ENCODE measurements at places on chromosomes 16 and 17.

DNA sequence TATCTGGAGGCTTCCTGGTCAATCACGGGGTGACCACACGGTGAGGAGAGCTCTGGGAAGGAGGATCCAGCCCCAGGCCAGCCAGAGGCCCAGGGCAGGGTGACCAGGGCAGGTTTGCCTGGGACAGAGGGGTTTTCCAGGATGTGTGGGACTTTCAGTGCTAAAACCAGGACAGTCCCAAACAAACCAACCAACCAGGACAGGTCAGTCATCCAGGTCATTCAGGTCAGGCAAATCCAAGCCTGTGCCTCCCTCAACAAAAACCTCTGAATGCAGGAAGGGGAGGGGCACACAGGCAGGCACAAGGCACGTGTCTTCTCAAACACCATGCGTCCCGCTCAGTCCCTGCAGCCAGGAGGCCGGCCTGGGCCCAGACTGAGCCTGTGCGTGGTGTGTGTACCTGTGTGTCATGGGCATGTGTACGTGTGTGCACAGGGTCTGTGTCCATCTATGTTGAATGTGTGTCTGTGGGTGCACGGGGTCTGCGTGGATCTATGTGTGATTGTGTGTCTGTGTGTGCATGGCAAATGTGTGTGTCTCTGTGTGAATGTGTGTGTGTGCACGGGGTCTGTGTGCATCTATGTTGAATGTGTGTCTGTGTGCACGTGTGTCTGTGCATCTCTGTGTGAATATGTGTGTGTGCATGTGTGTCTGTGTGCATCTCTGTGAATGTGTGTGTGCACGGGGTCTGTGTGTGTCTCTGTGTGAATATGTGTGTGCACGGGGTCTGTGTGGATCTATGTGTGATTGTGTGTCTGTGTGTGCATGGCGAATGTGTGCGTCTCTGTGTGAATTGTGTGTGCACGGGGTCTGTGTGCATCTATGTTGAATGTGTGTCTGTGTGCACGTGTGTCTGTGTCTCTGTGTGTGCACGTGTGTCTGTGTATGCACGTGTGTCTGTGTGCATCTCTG lies 78.9 kb downstream of the RTN4RL1 start:
- DNase-seq = no peak

- no peak for DNase-seq
Observed at GRCh38 chr16:2946649-2947048, 17.4 kb upstream of the KREMEN2 start.

DNA sequence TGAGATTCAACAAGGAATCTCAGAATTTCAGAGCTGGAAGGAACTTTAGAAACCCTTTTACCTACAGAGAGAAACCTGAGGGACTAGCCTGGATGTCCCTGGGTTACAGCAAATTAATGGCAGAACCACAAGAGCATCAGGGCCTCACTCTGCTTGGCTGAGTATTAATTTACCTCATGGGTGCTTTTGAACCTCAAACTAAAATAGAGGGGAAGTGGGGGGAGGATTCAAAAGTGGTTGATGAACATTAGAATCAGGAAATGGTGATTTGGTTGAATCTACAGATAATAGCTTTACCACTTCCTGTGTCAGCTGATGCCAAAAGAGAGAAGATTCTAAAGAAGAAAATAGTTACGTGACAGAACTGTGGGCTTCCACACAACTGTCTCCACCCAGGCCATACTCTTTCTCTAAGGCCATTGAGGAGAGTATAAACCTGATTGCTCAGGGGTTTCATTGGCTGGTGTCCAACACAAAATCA lies 11.3 kb upstream of the SKAP1 start:
- no peak for DNase-seq

GRCh38 chr16:82783933-82784572 lies 157.3 kb downstream of the CDH13 start:
- DNase-seq = no peak

DNA sequence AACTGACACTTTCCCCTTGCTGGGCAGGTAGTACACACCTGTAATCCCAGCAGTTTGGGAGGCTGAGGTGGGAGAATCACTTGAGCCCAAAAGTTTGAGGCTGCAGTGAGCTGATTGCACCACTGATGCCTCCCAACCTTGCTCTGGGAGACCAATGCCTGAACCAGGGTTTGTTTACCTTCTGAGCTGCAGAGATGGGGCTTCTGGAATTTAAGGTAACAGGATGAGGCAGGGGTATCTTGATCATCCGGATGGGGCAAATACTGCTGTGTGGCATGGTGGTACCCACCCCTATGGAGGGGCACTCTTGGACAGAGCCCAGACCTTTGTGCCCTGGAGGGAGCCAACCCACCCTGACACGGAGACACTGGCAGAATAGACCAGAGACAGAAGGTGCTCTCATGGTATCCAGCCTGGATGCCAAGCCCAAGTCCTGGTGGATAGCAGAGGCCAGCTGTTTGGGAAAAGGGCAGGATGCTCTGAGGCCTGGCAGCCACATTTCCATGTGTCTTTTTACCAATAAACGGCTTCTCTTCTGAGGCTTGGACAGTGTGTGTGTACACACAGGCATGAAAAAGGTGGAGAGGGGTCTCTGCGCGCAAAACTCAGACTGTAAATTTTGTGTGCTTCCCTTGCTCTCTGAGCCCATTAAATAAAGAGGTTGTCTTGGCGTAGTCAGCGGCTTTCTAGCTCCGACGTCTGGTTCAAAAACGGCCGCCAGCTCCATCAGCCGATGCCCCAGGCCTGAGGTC lies 4.4 kb downstream of the ZNF48 start:
- DNase-seq = no peak

DNA sequence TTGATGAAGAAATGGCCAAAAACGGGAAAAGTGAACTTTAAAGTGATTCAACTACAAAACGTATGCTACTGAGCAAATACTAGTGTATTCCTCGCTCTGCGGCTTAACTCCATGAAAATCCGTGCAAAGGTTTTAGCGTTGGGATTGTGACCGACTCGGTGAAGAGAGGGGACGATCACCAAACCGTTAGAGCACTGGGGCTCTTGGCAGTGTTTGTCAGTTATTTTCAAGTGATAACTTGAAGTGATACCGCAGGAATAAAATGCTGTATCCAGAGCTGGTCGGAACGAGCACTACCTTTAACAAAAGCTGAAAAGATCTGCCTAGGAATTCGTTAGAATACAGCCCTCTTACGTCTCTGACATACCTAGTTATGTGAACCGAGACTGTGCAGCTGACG lies 773 bp upstream of the PPM1D start:
- no peak for DNase-seq

GRCh38 chr17:30476726-30477082 lies 504 bp upstream of the GOSR1 start:
- no peak for DNase-seq

DNA sequence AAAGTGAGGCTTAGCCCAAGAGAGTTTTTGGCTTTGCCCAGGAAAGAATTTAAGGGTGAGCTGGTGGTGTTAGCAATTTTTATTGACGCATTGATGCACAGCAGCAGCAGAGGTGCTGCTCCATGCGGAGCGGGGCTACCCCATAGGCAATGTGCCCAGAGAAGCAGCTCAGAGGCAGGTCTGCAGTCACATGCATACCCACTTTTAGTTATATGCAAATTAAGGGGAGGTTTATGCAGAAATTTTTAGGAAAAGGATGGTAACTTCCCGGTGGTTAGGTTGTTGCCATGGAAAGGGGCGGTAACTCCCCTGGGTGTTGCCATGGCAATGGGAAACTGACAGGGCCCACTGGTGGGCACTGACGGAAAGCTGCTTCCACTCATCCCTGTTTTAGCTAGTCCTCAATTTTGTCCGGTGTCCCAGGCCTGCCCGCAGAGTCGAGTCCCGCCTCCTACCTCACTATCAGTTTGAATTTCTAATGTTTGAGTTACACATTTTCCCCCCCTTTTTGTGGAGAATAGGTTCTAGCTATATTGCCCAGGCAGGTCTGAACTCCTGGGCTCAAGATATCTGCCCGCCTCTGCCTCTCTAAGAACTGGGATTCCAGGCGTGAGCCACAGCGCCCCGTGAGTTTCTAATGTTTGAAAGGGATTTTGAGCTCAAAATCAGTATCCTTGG lies 10.4 kb upstream of the GJD3 start:
- no peak for DNase-seq

DNA sequence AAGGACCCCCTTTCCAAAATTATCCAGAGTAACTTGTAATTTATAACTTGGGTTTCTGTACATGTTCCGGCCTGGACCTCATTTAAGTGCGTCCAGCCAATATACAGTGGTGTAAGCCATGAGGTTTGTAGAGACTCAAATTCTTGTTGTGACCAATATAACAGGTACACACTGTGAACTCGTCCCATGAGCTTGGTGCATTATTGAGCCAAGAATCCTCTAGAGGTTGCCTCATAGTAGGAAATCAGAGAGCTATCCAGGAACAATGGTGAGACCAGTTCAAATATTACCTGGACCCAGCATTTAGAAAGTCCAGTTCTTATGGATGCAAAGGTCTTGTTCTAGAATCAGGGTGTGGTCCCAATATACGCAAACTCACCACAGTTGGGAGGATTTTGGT lies 138.2 kb downstream of the NPIPB5 start:
- no peak for DNase-seq

DNA sequence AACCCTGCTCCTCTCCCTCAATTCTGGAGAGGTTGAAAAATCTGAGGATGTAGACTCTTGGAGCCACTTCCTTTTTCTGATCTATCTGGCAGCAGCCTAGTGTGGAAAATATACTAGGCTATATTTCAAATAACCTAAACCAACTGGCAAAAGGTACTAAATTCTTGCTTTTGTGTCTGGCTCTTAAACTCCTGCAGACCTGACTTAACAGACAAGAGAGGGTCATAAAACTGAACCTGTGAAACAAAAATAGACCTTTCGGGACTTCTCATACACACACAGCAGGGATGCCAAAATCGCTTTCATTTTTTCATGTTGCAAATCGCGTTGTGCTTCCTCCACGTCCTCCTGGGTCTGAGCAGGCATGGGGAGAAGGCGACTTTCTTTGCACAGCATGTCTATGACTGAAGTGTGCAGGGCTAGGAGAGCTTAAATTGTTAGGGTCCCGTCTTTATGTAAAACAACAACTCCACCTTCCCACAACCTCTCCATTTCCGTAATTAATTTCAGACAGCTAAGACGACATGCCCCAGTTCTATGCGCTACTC lies 520.7 kb upstream of the PSMD7 start:
- no peak for DNase-seq

- DNase-seq = no peak
Observed at GRCh38 chr17:67021743-67022450, 22.5 kb upstream of the CACNG1 start.

- DNase-seq = no peak
Observed at GRCh38 chr17:27630607-27631410, at the start of gene LGALS9. Gene LGALS9, plus strand, starts transcription at chr17:27631188. Its CDS starts 78 bp downstream, at chr17:27631266.

GRCh38 chr16:53309457-53309856 lies 124.8 kb upstream of the RBL2 start:
- no peak for DNase-seq

DNA sequence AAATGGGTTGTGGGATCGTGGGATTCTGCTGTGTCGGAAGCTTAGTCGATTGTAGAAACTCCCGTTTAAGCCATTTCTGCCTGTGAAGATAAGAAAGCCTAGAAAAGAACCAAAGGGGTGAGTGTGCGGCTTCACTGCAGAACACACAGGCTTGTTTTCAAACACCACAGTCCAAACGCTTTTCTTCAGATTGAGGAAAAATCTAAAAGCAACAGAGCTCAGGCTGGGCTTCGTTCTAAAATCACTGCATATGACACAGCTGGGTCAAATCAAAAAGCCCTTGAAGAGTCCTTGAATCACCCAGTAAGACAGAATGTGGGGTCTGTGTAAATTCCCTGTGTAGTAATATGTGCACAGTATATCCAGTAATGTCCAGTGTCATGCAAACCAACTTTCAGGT lies 25.7 kb downstream of the NUBP1 start:
- DNase-seq = no peak

- no peak for DNase-seq
Observed at GRCh38 chr16:50539822-50540710, 8.1 kb upstream of the NKD1 start.

DNA sequence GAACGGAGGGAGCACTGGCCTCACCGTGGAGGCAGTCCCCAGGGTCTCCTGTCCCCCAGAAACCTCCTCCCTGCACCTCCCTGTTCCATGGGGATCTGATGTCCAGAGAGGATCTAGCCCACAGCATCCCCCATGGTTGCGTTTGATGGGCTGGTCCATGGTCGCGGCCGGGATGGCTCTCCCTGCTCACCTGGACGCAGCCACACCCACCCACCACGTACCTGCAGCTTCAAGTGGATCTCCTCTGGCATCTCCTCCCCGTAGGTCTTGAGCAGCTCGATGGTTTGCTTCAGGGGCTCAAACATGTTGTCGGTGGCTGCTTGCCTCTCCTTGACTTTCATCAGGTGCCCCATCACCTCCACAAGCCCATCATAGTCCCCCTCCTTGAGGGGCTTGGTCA lies 47.9 kb downstream of the DNAH17 start:
- DNase-seq = no peak

GRCh38 chr17:59777033-59777432 lies 69.6 kb downstream of the VMP1 start:
- no peak for DNase-seq

DNA sequence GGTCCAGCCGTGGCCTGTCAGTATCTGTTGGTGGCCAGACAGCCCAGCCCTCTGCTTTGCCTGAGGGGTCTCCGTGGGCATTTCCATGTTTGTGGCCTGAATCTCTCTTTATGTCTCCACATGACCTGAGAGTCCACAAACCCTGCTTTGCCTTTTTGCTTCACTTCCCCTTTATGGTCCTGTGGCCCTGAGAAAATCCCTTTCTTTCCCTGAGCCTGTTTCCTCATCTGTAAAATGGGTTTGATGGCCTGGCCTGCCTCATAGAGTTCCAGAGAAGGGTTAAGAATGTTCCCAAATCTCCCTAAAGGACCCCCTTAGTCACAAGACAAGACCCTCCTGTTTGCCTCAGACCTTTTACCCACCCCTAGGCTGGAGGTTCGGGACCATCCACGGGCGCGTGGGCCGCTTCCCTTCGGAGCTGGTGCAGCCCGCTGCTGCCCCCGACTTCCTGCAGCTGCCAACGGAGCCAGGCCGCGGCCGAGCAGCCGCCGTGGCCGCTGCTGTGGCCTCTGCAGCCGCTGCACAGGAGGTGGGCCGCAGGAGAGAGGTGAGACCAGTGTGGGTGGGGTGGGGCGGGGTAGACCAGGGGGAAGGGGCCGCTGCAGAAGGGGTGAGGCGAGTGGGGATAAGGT lies 26.2 kb upstream of the ALKBH5 start:
- DNase-seq = no peak

- DNase-seq = no peak
Observed at GRCh38 chr16:11303405-11304138, 22.4 kb upstream of the PRM1 start.

DNA sequence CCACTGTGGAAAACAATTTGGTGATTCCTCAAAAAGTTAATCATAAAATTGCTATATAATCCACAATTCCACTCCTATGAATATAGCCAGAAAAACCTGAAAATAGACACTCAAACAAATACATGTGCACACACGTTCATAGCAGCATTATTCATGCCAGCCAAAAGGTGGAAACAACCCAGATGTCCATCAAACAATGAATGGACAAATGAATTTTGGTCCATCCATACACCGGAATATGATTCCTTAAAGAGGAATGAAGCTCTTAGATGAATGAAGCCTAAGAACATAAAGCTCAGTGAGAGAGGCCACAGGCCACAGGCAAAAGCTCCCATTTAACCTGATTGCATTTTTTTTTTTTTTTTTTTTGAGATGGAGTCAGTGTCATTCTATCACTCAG lies 114.6 kb upstream of the TNRC6C start:
- DNase-seq = no peak

- no peak for DNase-seq
Observed at GRCh38 chr17:40110026-40110845, 9.8 kb upstream of the NR1D1 start.

GRCh38 chr17:48624544-48625494 lies 1.3 kb downstream of the HOXB9 start:
- no peak for DNase-seq

All from NCI-H2081 treated with DMSO at 0.1 percent for 48 hours (cell line).